IPS DF 19.7 (cell line): ENCODE measurements at places on chromosomes 2 and 18.
A peak's percentile ranks its signal among the peaks of the same experiment; 100 is the strongest.

DNA sequence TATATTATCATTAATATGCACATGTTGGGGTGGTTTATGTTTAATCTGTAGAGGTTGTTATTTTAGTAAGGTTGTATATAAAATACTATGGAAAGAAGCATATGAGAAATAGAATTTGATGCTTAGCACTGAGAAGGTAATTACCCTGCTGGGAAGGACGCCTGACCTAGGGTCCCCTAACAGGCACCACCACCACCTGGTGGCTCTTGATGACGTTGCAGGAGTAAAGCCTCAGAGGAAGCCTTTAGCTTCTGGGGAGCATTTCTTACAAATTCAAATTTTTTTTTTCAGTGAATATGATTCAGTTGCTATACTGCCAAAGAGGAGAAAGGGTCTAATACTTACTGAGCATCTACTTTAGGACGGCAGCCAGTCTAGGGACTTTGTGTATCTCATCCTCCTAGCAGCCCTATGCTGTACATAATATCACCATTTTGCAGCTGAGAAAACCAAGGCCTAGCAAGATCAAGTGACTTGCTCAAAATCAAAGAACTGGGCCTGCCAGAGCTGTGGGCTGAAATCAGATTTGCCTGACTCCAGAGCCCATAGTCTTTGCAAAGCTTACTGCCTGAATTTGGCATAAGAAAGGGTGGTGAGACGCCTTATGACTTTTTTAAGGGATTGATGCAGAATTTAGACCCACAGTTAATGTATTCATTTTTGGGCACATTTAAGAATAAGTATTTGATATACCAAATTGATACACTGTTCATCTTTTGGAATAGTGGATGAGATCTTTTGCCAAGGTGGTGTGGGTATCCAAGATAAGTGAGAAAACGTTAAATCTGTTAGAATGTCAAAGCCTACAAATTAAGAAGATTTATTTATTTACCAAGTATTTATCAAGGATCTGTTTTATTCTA lies 78.8 kb upstream of the GAREM1 start:
- no peak for DNase-seq

DNA sequence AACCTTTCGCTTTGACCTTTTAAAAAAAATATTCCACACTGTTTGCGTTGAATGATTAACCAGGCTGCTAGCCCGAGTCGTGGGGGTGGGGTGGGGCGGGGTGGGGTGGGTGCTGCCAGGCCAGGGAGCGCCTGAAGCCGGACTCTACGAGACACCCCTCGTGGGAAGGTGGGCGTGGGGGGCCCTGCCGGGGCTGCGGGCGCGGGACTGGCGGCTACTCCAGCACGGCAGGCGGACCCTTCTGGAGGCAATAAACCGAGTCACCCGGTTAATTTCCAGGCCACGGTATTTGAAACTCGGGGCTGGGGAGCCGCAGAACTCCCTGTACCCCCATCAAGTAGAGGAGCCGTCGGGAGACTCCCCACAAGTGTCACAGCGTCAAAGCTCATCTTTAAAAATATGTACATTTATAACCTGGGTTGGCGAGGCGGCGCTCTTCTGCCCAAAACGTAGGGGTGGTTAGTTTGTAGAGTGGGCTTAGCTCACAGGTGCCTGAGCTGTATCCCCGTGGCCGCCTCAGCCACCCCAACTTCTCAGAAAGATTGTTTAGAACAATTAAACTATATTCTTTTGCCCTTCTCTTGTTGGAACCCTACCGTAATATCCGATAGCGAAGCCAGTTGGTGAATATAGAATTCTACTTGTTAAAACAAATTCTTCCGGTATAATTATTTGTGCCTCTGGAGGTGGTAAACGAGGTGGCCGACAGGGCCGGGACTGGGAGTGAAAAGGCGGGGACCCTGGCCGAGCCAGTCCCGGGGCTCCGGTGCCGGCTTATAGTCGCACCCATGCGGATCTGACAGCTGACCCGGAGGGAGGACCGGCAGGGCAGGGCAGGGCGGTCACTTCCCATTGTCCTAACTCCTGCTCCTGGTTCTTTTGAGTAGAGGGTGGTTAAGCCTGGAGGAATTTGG lies 1.4 kb downstream of the B3GNT2 start:
- no peak for DNase-seq

DNA sequence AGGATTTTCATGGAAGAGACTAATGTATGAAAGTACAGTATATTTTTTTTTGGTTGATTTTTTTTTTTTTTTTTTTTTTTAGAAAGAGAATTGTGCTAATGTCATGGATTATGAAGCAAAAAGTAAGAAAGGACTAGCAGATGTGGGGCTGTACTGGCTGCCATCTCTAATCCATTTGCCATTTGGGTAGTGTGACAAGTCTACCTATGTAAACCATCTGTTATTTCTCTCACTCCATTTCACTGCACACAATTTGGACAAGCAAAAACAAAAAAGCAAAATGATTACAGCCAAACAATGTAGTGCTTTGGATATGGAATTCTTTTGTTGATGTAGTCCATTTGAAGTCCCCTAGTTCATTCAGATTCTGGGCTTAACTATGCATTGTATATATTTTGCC lies 1355.4 kb downstream of the LRP1B start:
- no peak for DNase-seq

GRCh38 chr18:47100212-47100831 lies 50.0 kb downstream of the HDHD2 start:
- DNase-seq: no peak

GRCh38 chr2:101832114-101832513 lies 134.6 kb downstream of the MAP4K4 start:
- DNase-seq: no peak

GRCh38 chr2:118576109-118576855 lies 271.2 kb downstream of the EN1 start:
- DNase-seq: no peak

GRCh38 chr2:195513119-195513518 lies 143.9 kb upstream of the SLC39A10 start:
- no peak for DNase-seq

DNA sequence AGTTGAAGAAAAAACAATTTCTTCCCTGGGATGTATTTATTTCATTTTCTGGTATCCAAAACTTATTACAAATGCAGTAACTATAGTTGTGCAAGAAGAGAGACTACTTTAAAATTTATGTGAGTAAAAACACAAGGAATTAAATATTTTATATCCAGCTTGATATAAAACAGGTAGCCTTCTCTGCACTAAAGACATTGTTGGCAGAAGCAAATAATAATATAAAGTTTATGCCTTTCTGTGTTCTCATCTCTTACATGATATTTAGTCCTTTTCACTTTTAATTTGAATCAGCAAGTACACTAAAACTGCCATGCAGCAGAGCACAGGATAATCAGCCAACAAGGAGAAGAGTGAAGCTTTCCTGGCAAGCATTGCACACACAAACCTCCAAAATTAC lies 352.7 kb downstream of the ARL6IP6 start:
- DNase-seq: no peak

DNA sequence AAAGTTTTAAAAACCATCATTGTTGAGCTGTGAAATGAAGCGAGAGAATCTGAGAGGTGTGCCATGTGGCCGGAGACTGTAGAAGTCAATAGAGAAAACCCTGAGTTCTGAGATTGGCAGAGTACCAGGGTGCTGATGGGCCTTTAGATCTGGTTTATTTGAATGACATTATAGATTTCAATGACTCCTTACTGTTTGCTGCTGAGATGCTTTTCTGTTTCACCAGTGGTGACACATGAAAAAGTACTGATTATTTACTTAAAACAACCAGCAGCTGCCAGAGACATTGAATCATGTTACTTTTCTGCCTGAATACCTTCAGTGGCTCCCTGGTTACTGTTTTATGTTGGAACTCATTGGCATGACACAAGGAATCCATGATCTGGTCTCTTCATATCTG lies 602.7 kb upstream of the ZNF804A start:
- DNase-seq: no peak

- DNase-seq: no peak
Measured at GRCh38 chr2:11753452-11753885, 7.0 kb downstream of the LPIN1 start.

DNA sequence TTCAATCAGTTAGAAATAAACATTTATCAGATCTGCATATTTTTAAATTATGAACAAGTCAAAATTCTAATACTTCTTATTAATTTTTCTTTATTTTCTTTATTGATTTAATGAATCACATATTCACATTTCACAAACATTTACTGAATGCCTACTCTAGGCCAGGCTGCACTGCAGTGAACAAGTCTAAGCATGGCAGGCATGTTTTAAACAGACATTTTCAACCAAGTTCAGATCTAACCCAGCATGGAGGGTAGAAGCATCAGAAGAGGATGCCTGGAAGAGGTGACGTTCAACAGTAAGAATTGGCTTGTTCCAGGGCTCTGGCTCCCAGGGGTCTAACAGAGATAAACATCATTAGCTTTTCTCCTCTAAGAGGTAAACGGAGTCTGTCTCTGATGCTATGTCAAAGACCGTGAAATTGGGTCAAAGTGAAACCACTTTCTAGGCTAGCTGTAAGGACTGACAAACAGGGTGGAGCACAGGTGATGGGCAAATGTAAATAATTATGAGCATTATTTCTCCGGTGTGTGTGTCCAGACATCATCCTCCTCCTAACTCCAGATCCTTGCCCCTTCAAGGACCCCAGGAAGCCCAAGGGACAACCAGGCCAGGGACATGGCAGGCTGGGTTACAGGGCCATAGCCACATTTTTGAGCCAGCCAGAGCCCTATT lies 50.6 kb downstream of the UNC50 start:
- DNase-seq: no peak

- peak; percentile 75 for DNase-seq
Measured at GRCh38 chr2:75896779-75897366, 186.2 kb upstream of the GCFC2 start.

GRCh38 chr2:236954641-236955040 lies 131.0 kb upstream of the COPS8 start:
- DNase-seq: no peak

GRCh38 chr2:206328974-206329373 lies 54.5 kb downstream of the ZDBF2 start:
- peak; percentile 23 for DNase-seq

DNA sequence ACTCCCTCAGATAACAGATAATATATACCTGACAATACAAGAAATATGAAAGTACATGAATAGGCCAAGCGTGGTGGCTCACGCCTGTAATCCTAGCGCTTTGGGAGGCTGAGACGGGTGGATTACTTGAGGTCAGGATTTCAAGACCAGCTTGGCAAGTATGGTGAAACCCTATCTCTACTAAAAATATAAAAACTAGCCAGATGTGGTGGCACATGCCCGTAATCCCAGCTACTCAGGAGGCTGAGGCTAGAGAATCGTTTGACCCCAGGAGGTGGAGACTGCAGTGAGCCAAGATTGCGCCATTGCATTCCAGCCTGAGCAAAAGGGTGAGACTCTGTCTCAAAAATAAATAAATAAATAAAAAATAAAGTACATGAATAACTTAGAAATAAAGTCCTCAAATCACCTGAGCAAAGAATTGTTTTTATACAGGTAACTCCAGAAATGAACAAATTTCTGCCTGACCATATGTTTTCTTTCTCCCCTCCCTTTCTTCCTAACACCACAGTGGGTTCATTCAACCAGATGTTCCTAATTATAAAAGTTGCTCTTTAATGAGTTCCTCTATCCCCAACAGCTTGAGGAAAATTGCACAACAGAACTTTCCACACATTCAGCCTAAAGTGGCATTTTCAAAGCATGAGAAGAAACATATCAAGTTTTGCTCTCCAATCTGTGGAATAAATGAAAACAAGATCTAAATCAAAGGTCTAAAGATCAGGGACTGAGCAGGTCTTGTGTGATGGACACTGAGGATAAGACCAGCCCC lies 33.6 kb upstream of the AP1S3 start:
- DNase-seq: no peak

DNA sequence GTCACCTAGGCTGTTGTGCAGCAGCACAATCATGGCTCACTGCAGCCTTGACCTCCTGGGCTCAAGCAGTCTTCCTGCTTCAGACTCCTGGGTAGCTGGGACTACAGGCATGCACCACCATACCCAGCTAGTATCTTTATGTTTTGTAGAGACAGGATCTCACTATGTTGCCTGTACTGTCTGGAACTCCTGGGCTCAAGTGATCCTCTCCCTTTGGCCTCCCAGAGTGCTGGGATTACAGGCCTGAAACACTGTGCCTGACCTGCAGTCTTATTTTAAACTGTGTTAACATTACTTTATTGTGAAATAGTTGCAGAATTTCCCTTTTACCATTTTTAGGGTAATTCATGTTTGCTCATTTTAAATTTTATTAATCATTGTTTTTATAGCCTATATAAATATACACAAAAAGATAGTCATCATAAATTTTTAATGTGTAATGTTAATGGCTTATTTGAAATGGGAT lies 24.6 kb downstream of the EML4 start:
- no peak for DNase-seq

DNA sequence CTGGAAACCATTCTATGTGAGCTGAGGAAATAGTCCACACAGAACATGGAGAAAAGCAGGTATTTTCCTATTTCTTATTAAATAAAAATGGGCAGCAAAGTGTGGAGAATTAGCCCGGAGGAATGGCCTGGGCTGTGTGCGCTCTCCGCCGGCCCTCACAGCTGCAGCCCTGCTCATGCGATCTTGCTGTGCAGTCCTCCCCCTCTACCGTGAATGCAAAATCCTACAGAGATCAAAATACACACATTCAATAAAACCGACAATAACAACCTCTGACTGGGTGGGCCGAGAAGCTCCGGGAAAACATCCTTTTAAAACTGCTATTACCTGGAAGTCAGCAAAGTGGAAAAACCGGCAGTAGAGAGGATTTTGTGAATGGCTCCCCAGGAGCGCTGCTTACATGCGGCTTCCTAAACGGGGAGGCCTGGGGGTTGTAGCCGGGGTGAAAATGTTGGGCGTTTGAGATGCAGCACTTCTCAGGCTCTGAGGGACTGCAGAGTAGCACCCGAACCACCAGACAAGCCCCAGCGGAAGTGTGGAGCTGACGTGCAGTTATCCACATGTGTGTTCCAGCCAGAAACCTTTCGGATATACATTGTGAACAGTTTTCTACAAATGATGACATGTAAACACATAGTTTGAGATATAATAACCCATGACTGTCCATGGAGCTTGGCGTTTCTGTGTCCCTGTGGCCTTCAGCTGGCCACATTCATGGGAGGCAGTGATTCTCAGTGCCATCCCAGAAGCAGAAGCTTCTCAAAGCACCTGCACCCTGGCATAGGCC lies 94.2 kb upstream of the ALKAL2 start:
- DNase-seq: no peak

- DNase-seq: no peak
Measured at GRCh38 chr2:41707790-41708451, 339.9 kb upstream of the PKDCC start.
